ENCODE measurements at places on chromosomes 1 and 21. TPM values are rescaled to one million over a fixed set of nuclear protein-coding genes. Genes with fewer than 3 reads are reported as not detected.

The KIAA1614 gene
- total RNA-seq = 0.38 TPM

The DFFB gene
- 12.2 TPM for total RNA-seq

The PDZK1 gene
- not detected for total RNA-seq

The PROK1 gene
- not detected for total RNA-seq

The MMEL1 gene
- total RNA-seq = not detected

The TOR1AIP1 gene
- total RNA-seq = 49.8 TPM

The RAB25 gene
- total RNA-seq = not detected

The OLFML3 gene
- total RNA-seq = 0.17 TPM

The FCRL6 gene
- total RNA-seq = 0.21 TPM

The KCNJ9 gene
- total RNA-seq = not detected

The PTPN22 gene
- 71.6 TPM for total RNA-seq

The RNF207 gene
- total RNA-seq = 16.4 TPM

The TBX19 gene
- 0.82 TPM for total RNA-seq

The CNR2 gene
- 0.04 TPM for total RNA-seq

The HDGF gene
- 315 TPM for total RNA-seq

The VSIG8 gene
- not detected for total RNA-seq

The SLFNL1 gene
- total RNA-seq = 0.06 TPM

The FCER1G gene
- 0.95 TPM for total RNA-seq

The SPRR1B gene
- not detected for total RNA-seq

The HIVEP3 gene
- 26.3 TPM for total RNA-seq

The CXADR gene
- 0.63 TPM for total RNA-seq

The VHLL gene
- not detected for total RNA-seq

The LCE6A gene
- not detected for total RNA-seq

The RSPO1 gene
- total RNA-seq = not detected

The MEAF6 gene
- 90.5 TPM for total RNA-seq

The TMCC2 gene
- total RNA-seq = 11.8 TPM

The LHX8 gene
- not detected for total RNA-seq

The LYST gene
- total RNA-seq = 90.8 TPM

The PRR9 gene
- not detected for total RNA-seq

The ADGRL2 gene
- total RNA-seq = not detected

The CLEC20A gene
- not detected for total RNA-seq

The NHLH1 gene
- total RNA-seq = 0.46 TPM

The LYPD8 gene
- not detected for total RNA-seq

The MCOLN2 gene
- 103 TPM for total RNA-seq

The SPRR1A gene
- not detected for total RNA-seq

The CELA3A gene
- total RNA-seq = not detected

The OR2L8 gene
- not detected for total RNA-seq

The ZNF683 gene
- total RNA-seq = 0.94 TPM

The AIRE gene
- not detected for total RNA-seq

The SIPA1L2 gene
- 10.7 TPM for total RNA-seq

The SH2D1B gene
- not detected for total RNA-seq

The TIE1 gene
- total RNA-seq = 0.59 TPM

The USH2A gene
- total RNA-seq = not detected

The CAPN8 gene
- not detected for total RNA-seq

The ESPN gene
- total RNA-seq = 0.23 TPM

The TNFRSF9 gene
- 263 TPM for total RNA-seq

The TLR5 gene
- 0.21 TPM for total RNA-seq

The ANGPTL3 gene
- not detected for total RNA-seq

The PLOD1 gene
- 28.5 TPM for total RNA-seq

The WDR47 gene
- total RNA-seq = 11.9 TPM

The INSRR gene
- not detected for total RNA-seq

The RHOU gene
- total RNA-seq = 0.19 TPM

The ETS2 gene
- total RNA-seq = 30.6 TPM
